ENCODE measurements at places on chromosomes 1 and 21.
A peak's percentile ranks its signal among the peaks of the same experiment; 100 is the strongest.

DNA sequence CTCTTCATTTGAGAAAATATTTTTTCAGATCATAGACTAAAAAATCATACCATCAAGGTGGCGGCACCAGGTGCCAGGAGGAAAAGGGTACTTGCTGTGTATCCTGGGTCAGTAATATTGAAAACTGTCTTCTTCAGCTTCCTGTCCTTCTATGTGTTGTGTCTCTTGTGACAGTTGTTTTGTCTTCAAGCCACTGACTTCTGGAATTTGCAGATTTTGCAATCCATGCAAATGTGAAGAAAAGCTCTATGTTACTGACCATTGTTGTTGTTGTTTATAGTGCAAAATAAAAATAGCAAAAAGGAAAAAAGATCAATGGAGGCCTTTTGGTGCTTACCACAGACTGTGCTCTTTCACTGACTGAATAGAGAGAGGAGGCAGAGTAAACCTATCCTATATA, 83.2 kb upstream of the RHOU start:
- no peak for DNase-seq

DNA sequence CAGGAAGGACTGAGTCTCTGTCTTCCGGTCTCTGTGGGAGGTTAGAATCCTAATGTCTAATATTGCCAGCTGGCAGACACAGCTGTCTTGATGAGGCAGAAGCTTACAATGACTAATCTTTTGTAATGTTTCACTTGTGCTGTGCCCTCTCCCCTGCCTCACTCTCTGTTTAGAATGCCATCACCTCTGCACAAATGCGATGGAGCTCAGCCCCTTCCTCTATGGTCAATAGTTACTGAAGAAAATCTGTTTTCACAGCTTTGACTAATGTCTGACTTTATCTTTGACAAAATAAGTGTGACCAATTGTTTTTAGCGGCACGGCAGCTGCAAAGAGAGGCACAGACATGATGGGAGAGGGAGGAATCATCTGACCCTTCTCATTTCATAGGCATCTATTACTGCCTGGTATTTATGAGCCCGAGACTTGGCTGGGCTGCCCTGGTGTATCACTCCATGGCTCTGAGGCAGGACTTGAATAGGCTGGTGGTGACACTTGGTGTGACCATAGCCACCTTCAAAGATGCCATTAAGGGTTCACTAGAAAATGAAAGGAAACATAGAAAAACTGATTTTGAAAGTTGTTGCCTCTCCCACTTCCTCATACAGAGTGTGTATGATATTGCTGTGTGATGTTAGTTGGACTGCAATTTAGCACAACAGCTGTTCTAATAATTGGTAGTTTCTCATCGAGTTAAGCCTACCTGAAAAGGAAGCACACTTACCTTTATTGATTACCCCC, 163.2 kb upstream of the NBPF11 start:
- DNase-seq: no peak

DNA sequence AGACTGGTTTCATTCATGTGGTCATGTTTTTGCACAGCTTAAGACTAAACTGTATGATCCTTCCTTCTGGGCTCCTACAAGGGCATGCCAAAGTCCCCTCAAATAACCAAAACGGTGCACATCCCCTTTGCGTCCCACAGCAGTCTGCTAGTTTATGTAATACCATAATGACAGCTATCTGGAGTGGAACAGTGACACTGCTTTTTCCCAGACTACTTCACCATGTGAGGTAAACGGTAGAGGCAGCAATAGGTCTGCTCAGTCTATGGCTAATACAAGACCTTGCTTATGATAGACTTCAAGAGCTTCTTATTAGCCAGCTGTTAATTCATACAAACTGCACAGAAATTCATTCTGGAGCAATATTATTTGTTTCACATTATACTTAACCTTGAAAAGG, 395.5 kb downstream of the SMYD3 start:
- DNase-seq: no peak

- DNase-seq: no peak
Measured at GRCh38 chr21:20874202-20874601, 124.0 kb upstream of the NCAM2 start.

DNA sequence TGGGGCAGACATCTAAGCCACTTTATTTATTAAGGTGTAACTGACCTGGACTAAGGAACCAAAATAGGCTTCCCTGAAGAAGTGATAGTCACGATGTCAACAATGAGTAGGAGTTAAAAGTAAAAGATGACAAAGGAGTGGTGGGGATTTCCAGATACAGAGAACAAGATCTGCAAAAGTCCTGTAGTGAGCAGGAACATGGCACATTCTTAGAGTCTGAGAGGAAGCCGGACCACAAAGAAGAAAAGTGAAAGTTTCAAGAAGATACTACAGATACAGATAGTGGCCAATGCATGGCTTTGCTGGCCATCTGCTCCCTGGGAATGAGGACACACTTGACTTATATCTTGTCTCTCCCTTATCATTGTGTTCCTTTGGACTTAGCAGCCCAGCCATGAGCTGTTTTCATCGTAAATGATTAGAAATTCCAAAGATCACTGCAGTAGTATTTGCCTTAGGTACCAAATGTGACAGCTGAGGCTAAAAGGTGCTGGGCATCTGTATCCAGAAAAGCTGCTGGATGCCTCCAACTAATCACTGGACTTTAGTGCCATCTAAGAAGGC, 302.4 kb upstream of the NR5A2 start:
- DNase-seq: no peak

DNA sequence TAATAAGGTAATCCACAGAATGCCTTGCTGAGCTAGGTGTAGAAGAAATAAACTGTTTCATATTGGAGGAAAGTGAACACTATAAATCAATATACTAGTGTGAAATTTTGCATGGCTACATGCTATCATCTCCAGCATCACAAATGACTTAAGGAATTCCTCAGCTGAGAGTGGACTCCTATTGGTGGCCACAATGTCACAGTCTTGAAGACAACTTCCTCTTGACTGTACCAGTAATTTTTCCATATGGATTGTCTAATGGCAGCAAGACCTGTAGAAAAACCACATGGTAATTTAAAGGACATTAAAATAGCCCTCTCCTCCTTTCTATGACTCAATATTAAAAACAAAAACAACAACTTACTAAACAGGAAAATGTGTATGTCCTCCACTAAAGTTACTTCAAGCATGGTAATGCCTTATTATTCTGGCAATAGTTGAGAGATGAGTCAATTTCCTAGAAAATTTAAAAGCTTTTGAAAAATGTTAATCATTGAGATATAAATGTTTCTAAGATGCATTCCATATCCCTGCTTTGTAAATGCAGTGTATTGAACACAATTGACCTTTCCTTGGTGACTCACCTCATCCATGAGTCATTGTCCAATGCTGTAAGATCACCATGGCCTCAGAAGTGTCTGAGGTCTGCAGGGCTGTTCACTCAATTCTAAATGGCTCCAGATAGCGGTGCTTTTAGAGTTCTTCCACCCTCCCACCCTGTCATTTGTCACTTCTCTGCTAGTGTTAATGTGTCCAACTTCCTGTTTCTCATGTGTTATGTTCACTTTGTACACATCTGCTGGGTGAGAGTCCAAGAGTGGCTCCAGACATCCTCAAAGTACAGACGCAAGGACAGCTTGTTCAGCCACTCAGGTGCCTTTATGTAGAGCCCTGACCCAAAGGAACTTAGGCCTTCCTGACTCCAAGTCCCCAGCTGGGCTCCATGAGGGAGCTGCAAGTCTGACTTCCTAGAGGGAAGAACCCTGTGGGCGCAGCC, 32.8 kb upstream of the DNASE2B start:
- peak; percentile 2 for DNase-seq

GRCh38 chr1:185570962-185571361, 163.2 kb upstream of the HMCN1 start:
- no peak for DNase-seq

DNA sequence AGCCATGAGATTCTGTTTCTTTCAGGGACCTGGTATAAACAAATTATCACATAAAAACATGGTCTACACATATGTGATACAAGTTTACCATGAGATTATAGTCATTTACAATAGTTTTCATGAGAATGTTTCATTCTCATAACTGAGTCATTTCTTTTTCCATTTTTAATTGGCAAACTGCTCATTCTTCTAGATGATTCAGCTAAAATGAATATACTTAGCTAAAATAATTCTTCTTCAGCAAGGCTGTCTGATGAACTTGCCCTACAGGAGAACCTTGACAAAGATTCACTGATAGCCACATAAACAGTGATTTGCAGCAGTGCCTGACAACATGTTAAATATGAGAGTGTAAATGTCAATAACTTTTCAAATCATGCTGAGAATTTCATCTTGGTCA, 253.2 kb downstream of the FMN2 start:
- DNase-seq: no peak

- DNase-seq: no peak
Measured at GRCh38 chr21:42298657-42299056, 16.6 kb downstream of the TFF3 start.

DNA sequence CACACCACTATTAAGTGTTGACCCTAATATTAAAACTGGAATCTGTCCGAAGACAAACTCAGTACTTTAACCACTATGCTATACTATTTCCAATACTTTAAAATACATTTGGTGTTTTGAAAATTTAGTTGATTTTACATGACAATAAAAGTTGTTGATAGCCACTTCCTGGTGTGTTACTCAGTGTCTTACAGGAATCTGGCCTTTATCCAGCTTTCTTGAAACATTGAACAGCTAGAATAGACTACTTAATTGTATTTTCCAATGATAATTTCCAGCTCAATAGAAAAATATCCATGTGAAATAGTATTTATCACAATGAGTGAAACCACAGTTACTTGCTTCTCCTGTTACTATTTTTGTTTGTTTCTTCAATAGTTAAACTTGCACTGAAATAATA, 369.6 kb upstream of the ADGRL4 start:
- no peak for DNase-seq

DNA sequence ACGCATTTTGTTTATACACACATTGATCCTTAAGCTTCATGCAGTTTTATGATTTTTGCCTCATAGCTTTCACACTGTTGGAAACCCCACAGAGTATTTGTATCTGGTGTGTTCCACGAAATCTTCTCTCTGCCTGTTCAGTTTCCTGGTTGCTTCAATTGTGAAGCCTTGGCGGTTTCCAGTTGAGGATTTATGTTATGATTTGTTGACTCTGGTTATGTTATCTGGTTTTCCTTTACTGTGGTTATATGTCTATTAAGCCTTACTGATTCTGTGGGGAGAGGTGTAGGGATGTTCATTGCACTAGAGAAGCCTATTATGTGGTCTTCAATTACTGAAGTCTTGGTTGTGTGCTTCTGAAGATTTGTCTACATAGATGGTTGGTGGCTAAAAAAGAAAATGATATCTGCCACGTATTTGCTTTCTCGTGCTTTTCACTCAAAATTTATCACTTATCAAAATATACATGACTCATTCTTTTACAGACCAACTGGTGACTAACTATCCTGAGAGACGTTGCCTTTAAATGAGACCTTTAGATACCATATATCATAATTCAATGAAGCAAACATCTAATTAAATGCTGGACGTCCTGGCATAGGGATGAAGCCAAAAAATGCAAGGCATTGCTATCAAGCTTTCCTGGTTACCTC, 488.0 kb upstream of the B3GALT2 start:
- no peak for DNase-seq

GRCh38 chr21:46066591-46067331, 31.2 kb upstream of the COL6A2 start:
- no peak for DNase-seq

DNA sequence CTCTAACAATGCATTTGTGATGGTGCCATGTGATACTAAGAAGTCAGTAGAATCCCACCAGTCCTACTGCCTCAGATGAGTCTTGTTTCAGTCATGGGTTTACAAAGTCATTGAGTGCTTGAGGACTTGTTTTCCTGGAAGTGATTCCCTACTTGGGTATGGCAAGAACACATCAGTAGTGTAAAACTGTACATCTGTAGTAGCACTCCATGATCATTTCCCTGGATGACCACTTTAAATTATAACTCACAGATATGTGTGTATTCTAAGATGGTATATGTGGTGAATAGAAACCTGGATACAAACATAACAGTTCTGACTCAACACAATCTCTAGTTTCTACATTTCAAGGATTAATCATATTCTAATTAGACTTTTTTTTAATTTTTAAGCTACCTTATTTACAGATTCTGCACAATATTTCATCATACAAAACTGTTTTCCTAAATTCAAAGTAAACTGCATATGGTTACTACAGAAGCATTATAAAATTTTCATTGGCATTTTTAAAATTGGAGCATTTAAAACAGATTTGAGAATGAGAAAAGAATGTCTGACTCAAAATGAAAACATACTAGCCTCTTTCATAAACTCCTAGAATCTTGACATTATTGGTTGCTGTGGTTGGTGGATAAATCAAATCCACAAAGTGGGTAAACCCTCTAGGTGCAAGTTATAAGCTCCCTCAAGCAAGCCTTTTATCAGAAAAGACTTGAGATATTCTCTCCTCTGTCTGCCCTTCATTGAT, 6.8 kb upstream of the PSMG1 start:
- DNase-seq: no peak

GRCh38 chr1:161506336-161507223, 1.3 kb downstream of the FCGR2A start:
- no peak for DNase-seq

DNA sequence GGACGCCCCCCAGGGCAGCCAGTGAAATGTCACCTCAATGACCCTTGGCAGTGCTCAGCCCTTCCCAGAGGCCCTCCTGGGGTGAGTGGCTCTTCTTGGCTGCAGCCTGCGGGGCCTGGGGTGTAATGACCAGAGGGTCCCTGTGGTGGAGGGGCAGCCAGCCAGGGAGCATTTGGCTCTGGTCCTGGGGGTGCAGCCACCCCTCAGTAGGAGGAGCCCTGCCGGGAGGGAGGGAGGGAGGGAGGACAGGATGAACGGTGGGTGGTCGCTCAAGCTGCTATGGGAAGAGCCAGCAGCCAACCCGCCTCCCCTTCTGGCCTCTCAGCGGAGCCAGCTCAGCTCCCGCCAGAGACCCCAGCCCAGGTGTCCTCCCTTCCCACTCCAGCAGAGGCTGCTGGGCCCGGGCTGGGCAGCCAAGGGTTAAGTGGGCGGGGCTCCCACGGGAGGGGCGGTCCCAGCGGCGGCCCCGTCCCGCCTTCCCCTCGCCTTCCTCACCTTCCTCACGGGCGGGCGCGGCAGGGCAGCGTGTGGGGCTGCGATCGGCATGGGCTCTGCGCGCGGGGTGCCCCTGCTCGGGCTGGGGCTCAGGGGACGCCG, 9.0 kb upstream of the PLCH2 start:
- DNase-seq: no peak

GRCh38 chr1:92690212-92690906, 94.5 kb downstream of the EVI5 start:
- DNase-seq: no peak

GRCh38 chr1:115537415-115537814, 104.4 kb upstream of the VANGL1 start:
- no peak for DNase-seq

DNA sequence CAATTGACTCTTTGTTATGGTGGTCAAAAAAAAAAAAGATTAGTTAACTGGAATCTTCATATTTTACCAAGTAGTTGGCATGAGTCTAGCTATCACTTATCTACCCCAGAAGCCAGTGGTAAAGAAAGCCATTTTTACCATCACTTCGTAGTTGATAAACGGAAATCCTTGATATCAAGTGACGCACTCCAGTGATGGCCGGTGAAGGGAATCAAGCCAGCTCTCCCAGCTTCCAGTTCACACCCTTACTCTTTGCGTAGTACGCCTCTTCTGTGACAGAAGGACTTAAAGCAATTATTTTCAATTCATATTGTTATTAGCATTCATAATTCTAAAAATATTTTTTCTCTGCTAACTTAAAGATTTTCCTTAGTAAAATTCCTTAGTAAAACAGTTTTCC, 447.9 kb downstream of the GPATCH2 start:
- DNase-seq: no peak

All from stimulated activated CD8-positive, alpha-beta memory T cell treated with anti-CD3 and anti-CD28 coated beads, Interleukin-12 subunit alpha, Interleukin-12 subunit beta, amount 100 ng/mL, for 4 hours (primary cell).